ENCODE measurements at places on chromosomes 16 and 17.

DNA sequence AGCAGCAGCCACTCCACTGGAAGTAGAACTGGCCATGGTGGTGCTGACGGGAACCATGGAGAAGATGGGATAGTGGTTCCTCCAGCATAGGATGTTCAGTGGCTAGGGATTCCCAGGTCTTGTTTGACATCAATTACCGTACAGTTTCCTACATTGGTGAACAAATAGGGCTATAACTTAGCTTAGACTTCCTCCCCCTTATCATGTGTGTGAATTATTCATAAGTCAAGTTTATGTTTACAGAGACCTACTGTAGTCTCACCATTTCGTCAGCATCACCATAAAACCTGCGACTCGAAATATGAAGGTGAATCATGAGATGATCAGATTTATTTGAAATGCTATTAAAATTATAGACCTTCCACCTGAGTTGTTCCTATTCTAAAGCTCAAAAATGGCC lies 1.2 kb downstream of the KRTAP2-3 start:
- DNase-seq = no peak

- DNase-seq = no peak
Measured at GRCh38 chr17:79803421-79803996, 6.6 kb upstream of the CBX8 start.

DNA sequence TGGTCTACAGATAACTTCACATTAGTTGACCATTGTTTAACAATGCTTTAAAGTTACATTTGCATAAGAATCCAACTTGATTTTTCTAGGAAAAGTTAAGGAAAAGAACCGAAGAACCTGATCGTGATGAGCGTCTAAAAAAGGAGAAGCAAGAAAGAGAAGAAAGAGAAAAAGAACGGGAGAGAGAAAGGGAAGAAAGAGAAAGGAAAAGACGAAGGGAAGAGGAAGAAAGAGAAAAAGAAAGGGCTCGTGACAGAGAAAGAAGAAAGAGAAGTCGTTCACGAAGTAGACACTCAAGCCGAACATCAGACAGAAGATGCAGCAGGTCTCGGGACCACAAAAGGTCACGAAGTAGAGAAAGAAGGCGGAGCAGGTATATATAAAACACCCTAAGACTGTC lies 21.7 kb downstream of the ANKRD40CL start:
- DNase-seq = no peak

DNA sequence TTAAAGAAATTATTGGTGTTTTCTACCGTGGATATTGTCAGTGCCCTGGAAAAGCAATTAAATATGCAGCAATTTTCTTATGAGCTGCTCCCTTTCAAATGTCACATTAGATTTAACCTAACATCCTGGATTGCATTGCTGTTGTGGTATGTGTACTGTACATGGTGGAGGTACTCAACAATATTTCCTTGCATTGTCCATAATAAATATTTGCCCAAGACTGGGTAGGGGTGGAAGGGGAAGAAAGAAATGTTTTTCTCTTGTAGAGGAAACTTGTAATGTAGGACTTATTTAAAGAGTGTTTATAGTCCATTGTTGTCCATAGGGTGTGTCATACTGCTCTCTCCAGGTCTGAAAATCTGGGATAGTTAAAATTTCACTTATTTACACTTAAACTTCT lies 346.2 kb upstream of the TBX2 start:
- DNase-seq = no peak

DNA sequence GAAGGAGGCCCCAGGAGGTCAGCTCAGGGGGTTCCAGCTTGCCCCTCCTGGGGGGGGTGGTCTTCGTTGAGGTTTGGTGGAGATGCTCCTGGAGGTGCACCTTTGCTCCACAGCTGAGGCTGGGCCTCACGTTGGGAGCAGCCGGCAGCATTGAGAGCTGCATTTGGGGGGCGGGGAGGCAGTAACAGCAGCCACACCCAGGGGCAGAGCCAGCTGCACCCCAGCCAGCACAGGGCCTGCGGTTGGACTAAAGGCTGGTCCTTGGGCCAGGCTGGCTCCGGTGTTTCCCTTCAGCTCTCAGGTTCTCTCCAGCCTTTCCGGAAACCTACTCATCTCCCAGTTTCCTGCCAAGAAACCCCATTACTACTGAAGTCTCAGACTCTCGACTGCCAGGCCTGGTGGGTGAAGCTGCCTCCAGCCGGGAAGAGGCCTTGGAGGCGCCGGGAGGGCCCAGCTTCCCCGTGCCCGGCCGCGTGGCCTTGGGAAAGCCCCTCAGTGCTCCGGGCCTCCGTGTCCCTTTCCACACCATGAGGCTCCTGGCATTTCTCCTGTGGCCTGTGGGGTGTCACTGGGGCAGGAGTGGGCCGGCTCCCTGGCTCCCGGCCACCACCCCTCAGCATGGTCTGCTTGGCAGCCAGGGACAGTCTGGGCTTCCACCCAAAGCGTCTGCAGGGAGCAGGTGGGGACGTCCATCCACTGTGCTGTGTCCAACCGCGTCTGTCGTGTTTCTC lies 14.0 kb upstream of the BAIAP2 start:
- no peak for DNase-seq

DNA sequence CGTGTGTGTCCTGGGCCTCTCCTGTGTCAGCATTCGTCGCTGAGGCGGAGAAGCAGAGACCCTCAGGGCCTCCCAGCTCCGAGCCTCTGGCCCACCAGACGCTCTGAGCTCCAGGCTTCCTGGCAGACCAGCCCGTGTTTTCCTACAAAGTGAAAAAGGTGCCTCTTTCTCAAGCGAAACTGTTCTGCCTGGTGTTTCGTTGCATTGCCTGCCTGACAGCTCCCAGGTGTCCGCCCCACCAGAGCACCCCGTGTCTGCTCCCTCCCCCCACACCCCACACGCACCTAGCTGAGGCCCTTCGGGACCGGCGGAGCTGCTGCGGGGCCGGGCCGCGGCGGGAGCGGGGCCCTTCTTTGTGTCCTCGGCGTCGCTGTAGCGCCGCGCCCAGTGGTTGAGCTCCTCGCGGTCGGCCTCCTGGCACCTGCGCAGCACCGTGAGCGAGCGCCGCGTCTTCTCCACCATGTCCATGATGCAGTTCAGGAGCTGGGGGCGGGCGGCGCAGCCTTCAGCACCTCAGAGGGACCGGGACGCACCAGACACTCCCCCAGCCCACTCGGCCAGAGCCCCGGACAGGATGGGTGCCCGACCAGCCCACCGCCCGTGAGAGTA lies 14.7 kb upstream of the PABPN1L start:
- no peak for DNase-seq

- peak; percentile 35 for DNase-seq
Measured at GRCh38 chr16:30065943-30066760, 592 bp downstream of the ALDOA start.

- no peak for DNase-seq
Measured at GRCh38 chr16:56237451-56237930, 46.2 kb downstream of the GNAO1 start.

- peak; percentile 28 for DNase-seq
Measured at GRCh38 chr17:57601143-57601735, 143.9 kb downstream of the CCDC182 start.

DNA sequence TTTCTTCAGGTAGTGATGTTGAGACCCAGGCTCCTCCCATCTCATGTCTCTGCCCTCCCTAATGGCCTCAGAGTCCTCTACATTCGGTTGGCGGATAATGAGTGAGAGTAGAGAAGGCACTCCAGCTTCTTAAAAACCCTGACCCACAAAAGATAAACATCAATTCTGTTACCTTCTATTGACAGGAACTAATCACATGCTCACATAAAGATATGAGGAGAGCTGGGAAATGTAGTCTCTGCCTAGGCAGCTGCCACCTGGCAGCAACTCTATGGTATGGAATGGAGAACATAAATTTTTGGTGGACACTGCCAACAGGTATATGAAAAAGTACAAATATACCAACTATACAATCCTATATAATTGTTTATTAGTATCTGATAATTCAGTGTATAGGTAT lies 110.7 kb upstream of the HLF start:
- no peak for DNase-seq

- no peak for DNase-seq
Measured at GRCh38 chr16:59324462-59324861, 590.3 kb upstream of the GOT2 start.

DNA sequence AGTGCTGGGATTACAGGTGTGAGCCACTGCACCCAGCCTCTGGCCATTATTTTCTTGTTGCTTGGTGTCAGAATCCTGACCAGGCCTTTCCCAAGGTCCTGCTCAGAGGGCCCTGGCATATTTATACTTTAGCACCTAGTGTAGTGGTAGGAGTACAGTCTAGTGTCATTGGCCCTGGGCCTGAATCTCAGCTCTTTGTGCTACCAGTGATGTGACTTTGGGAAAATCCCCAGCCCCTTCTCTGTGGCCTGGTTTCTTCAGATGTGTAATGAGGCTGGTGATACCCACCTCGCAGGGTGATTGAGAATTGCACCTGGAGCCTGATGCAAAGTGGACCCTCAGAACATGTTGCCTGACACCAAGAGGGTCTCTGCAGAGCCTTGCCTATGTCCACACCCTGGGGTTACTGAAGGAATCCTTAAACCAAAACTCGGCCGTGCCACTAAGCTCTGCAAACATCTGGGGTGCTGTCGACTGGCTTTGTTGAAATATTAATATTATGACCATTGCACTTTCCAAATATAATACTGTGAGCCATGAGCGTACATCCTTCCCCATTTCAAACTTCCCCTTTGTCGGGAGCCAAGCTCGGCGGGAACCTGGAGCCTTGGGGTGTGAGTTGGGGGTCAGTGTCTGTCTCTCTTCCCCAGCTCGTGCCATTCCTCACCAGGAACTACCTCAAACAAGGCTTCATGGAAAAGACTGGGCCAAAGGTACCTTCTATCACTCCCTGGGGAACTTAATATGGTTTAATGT lies 18.0 kb upstream of the RNF135 start:
- no peak for DNase-seq

- DNase-seq = no peak
Measured at GRCh38 chr17:50058296-50058953, 2.5 kb downstream of the ITGA3 start.

DNA sequence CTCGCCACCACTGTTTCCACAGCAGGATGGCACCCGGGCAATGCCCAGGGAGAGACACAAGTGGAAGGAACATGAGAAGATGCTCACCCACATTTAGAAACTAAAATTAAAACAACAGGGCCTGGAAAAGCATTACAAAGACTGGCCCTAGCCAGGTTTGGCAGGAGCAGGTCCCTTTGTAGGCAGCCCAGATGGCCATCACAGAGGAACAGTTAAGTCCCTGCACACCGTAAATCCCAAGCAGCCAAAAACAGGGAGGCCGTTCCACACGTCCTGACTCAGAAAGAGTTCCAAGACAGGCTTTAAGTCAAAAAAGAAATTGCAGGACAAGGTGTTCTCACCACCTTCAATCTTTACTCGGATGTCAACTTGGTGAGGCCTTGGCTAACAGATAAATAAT lies 127.1 kb downstream of the DYNLRB2 start:
- DNase-seq = no peak
